Nucleus accumbens (tissue), 56 donors: ENCODE measurements at places on chromosomes 7 and 10.

- no peak for DNase-seq
These were observed 703 bp upstream of the HILPDA start for GRCh38 chr7:128454808-128455542.

DNA sequence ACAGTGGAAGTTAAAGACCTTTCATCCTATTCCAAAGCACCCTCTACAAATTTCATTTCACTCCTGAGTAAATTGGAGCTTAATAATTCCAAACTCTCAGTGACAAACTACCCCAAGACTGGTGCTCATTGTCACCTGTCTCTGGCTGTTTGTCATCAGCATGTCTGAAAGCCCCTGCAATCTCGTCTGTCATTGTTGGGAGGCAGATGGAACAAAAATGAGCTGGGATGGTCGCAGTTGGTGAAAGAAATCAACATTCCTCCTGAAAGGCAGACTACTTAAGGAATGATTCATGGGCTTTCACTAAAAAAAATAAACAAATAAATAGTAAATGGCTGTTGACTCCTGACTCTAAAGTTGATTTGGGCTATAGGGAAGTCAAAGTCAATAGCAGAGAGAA, 69.7 kb upstream of the PALS2 start:
- no peak for DNase-seq

DNA sequence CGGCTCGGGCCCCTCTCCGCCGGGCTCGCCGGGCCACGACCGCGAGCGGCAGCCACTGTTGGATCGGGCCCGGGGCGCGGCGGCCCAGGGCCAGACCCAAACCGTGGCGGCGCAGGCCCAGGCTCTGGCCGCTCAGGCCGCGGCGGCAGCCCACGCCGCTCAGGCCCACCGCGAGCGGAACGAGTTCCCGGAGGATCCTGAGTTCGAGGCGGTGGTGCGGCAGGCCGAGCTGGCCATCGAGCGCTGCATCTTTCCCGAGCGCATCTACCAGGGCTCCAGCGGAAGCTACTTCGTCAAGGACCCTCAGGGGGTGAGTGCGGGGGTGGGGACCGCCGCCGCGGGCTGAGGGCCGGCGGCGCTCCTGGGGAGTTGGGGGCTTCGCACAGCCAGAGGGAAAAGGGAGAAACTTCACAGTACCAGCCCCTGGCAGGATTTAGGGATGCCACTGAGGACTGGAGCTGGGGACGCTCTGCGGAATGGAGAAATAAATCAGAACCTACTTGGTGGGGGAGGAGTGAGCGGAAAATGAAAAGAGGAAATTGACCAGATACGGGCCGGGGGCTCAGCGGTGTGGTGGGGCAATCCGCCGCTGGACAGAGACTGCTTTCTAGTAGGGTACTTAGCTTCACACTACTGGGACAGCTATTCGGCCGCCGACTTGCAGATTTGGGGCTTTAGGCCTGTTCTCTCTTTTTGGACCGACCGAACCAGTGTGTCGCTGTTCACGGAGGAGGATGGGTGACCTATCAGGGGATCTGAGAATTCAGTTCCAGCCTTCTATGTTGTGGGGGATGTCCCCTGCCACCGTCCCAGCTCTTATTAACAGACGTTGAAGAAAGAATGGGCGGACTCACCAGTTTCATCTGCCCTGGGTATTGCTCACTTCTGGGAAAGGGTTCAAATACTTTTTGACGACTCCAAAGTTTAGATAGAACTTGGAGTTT, 669 bp downstream of the PI4K2A start:
- DNase-seq = peak; percentile 38

DNA sequence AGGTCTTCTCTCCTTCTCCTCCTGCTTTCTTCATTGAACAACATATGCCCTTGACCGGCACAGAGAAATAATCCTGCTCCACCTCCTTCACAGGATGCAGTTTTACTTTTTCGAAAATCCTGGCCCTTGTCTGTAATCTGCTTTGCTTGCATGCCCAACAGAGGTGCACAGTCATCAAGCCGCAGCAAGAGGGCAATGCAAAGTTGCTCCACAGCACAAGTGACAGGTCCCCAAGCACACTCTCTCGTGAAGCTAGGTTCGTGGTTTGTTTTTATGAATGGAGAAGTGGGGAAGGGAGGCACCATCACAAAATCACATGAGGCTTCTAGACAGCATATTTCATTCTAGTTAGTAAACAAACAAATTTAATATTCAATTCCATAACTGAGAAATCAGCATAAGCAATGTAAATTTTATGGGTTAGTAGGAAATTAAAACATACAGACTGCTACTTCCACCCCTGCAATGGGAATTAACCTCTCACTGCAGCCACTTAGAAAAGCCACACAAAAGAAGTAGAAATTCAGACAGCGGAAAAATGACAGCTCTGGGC, 178.8 kb downstream of the TPK1 start:
- no peak for DNase-seq

DNA sequence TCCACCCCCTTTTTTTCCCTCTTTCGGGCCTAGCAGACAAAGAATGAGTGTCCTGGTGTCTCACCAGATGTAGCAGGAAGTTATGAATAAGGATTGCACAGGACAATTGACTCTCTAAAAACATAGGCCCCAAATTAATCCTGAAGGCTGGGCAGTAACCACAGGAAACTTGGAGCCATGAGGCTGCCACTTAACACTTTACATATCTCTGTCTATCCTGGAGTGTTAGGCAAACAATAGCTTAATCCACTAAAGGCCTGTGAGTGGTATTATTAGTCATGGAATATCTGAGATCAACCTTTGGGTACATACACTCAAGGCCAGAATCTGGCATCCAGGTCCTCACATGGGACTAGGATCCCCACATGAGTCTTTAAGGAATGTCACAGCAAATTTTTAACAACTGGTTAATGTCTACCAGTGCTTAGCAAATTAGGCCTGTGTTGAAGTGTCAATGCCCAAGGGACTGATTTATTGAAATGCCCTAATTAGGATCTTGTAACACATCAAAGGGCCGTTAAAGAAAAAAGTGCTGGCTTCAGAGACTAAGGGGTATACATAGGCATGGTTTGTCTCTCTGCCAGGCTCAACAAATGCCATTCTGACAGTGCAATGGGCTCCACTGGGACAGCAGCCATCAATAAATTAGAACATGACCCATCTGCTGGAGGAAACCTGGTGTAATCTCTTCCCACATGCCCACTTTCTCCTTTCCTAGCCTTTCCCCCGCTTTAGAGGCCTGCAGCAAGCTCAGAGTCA, 196.7 kb upstream of the TBX20 start:
- no peak for DNase-seq

GRCh38 chr10:96377816-96378294, 19.1 kb upstream of the OPALIN start:
- no peak for DNase-seq

GRCh38 chr10:84026821-84027257, 112.5 kb upstream of the GHITM start:
- DNase-seq = no peak

DNA sequence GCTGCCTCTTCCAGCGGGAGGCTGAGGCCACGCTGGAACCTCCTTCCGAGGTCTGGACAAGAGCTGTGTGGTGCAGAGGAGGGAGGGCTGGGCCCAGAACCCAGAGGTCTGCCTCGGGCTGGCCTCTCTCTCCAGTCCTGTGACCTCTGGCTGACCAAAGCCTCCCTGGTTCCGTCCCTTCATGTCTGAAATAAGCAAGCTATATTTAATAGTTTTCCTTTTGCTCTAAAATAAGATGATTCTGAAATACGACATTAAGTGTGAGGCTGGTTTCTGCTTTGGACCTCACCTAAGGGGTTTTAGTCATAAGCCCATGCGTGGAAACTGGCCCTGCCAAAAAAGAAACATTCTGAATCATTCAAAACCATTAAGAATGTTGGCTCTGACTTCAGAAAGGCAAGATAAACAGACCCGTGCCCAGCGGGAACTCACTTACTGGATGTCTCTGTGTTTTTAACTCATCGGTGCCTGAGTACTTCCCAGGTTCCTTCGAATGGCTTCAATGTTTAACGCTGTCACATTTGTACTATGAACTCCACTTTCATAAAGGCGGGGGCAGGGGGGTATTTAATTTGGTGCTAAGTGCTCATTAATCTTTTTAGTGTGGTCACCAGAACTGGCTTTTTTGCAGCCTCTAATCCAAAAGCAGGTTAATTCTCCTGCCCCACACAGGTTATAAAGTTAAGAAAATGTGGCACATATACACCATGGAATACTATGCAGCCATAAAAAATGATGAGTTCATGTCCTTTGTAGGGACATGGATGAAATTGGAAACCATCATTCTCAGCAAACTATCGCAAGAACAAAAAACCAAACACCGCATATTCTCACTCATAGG, 157.5 kb upstream of the KLF14 start:
- no peak for DNase-seq

DNA sequence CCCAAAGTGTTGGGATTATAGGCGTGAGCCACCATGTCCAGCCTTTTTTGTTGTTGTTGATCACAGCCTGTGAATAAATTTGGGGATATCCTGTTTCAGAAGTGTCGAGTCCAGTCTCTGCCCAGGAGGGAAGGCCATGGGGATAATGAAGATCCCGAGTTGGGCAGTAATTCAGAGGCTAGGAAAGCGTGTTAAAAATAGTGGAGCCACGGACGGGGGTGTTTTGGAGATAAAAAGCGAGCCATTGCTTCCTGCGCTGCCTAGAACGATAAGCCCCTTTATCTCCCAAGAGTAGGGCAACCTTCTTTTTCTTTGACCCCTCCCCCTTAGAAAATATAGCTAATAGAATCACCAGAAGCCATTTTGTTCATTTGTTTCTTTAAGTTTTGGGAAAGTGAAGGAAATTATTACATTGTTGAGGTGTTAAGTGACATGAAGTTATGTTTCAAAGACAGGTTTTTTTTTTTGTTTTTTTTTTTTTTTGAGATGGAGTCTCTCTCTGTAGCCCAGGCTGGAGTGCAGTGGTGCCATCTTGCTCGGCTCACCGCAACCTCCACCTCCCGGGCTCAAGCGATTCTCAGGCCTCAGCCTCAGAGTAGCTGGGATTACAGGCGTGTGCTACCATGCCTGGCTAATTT, 43.3 kb downstream of the IL15RA start:
- DNase-seq = no peak

DNA sequence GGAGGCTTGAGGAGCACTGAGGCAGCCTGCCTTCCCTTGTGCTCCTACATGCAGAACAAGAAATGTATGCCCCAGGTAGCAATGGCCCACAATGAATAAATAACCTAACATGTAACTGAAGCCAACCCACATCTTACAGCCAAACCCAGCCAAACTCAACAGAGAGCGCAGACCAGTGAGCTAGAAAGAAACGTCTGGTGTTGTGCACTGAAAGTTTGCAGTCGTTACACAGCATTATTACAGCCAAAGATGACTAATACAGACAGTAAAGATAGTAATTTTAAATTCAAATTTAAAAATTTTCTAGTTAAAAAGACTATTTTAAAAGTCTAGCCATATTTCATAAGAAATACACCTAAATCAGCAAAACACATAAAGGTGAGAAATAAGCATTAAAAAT, 11.2 kb downstream of the USP6NL start:
- DNase-seq = no peak

GRCh38 chr7:151393031-151393977, 16.5 kb downstream of the WDR86 start:
- DNase-seq = no peak

- no peak for DNase-seq
These were observed 5.6 kb upstream of the WASL start for GRCh38 chr7:123754271-123754871.

DNA sequence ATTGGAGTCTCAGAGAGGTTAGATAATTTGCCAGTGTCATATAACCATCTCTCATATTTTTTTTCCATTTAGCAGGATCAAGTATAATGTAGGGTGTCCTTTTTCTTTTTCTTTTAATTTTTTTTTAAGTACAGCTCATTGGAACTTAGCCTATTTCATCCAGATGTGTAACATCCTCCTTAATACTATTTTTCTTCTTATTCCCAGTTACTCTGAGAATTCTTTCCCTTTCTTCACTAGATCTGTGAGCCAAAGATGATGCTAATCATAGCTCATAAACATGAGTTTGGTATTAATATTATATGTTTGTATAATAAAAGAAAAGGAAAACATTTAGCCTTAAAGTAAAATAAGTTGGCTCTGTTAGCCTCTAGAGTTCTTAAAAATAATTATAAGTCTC, 32.8 kb downstream of the PPP1R9A start:
- no peak for DNase-seq

DNA sequence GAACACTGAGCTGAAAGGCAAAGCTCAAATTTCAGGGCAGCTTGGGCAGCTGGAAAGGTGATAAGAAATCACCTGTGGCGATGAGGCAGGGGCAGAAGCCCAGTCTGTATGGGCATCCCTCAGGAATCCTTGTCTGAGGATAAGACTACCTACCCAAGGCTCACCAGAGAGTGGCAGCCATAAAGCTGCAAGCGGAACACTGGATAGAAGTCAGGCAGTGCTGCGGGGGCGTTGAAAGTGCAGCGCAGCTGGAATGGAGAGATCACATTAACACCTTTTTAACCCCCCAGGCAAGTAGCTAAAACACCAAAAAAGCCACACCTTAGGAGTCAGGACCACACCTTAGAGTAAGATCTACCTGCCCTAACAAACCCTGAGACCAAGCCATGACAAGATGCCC, 38.2 kb downstream of the ABCB5 start:
- no peak for DNase-seq

- no peak for DNase-seq
These were observed 70.6 kb downstream of the PTPRE start for GRCh38 chr10:127977357-127978009.

DNA sequence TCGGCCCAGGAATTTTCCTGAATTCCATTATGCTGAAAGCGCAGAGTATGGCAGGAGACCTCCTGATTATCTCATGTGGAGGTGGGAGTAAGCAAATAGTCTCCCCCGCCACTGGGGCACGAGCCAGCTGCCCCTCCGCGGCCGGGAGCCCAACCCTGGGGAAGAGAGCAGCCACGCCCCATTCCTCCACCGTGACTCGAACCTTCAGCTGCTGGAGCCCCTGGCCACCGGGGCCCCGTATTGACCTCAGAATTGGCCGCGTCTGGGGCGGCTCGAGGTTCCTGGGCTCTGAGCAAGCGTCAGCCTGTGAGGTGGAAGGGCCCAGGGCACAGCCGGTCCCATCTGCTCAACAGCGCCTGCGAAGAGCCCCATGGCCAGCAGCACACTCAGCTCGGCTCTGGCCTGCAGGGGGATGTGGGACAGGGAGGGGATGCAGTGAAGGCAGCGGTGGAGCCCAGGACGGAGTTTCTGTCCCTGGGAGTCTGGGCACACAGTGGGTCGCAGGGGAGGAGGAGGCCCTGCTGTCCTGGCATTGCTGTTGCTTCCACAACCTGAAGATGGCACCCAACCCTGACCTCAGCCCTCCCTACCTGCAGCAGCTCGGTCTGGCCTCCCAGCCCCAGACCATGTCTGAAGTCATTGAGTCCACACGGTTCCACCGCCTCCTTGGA, 97.8 kb downstream of the CHST15 start:
- DNase-seq = no peak

DNA sequence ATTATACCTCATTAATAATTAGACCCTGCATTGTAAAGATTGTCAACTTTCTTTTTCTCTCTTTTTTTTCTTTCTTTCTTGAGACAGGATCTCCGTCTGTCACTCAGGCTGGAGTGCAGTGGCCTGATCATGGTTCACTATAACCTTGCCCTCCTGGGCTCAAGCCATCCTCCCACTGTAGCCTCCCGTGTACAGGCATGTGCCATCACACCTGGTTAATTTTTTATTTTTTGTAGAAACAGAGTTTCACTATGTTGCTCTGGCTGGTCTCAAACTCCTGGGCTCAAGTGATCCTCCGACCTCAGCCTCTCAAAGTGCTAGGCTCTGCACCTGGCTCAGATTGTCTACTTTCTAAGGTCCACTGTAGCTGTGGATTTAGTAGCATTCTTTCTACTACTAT, 50.7 kb downstream of the MDFIC start:
- no peak for DNase-seq
